ENCODE measurements at places on chromosomes 3 and 15.

DNA sequence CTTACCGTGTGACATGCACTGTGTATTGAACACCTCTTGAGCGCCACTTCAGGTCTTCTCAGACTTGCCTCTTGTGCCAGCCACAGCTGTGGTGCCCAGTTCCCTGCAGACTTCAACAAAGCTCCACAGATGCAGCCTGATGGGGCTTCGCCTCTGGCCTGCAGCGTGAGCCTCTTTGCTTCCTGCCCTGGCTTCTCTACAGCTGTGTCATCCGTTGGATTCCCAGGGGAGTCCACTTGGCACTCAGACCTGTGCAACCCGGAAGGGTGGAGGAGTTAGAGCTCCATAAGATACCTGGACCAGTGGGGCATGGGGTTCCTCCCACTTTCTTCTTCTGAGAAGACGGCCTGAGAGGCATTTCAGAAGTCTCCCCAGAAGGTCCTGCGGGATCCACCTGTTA, 57.7 kb upstream of the BNIP2 start:
- DNase-seq: no peak

- no peak for DNase-seq
These were observed 724.4 kb upstream of the ARRDC4 start for GRCh38 chr15:97236140-97236539.

DNA sequence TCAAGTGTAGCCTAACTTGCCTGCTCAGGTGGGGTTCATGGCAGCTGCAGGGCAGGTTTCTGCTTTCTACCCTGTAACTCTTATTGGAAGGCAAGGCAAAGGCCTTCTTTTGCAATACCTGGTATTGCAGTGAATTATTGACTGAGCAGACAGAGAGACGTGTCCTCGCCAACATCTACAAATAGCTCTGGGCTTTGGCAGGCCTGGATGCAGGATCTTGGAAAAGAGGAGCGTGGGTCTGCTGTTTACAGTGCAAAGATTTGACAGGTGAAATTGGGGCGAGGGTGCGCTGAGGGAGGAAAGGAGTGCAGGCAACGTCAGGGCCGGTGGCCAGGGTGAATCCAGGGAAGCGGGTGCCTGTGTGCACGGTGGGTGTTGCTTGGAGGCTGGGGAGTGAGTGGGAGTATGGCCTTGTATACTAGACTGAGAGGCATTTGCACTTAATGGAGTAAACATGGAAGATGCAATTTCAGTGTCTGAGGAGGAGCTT, 44.5 kb downstream of the ST6GAL1 start:
- no peak for DNase-seq

DNA sequence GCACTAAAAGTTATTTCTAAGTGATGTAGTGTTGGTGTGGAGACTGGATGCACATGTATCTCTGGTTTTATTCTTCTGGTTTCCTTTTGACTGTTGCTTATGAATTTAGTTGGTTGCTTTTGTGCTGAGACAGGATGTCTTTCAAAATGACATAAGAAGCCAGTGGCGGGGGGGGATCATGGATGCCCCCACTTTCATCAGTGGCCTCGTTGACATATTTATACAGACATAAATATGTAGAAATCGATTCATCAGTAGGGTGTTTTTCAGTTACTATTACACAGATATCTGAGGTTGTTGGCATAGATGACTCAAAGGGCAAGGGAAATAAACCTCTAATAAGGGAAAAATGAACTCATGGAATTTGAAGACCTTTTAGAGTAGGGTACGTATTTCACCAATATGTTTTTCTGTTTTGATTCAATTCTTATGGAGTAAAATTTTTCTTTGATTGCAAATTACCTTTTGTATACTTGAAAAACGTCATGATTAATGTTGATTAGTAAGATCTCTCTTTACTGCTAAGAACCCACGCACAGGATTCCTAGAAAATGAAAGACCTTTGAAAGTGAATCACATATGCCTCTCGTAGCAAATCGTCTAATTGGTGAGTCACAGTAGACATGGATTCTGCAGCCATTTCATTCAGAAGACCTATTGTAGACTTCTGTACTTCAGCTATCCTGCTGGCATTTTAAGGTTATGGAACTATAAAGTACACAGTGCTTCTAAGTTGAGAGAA, 97.4 kb upstream of the RBMS3 start:
- DNase-seq: no peak

DNA sequence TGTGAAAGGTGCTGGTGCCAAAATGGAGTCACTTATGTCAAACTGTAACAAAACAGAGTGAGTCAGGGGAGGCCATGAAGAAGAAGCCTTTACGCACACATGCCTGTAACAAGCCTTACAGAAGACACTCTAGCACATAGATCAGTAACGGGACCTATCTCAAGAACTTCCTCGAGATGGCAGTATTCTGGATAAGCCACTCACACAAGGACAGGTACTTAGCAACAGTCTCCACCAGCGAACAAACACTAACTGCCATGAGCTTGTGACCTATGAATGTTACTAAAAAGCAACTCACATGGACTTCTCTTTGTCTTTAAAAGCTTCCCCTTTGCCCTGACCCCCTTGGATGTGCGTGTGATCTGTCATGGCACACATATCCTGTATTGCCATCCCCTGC, 235.1 kb downstream of the CD47 start:
- no peak for DNase-seq

GRCh38 chr15:31245135-31245689, 81.4 kb upstream of the KLF13 start:
- no peak for DNase-seq

DNA sequence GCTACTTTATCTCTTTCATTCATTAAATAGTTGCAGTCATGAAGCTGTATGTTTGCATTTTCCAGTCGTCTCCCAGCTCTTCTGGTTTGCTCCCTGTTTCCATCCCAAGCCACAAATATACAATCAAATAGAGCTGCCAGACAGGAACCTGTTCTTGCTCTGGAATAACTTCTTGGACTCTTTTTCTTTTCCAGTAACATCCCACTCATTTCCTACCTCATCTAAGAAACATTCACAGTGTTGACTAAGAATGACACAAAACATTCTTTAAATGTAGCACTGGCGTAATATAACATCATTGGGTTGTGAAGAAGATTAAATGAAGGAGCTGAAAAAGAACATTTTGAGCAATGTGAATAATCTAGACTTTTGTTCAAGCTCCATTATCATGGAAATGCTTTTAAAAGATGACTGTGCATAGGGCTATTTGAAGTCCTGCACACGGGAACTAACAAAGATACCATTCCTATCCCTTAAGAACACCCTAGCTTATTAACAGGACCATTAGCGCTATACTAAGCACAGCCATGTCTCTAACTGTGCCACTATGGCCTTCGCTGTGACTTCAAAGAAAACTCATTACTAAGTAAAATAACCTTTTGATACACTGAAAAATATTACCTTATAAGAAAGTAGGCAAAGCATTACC, 574.0 kb downstream of the NAALADL2 start:
- DNase-seq: no peak

DNA sequence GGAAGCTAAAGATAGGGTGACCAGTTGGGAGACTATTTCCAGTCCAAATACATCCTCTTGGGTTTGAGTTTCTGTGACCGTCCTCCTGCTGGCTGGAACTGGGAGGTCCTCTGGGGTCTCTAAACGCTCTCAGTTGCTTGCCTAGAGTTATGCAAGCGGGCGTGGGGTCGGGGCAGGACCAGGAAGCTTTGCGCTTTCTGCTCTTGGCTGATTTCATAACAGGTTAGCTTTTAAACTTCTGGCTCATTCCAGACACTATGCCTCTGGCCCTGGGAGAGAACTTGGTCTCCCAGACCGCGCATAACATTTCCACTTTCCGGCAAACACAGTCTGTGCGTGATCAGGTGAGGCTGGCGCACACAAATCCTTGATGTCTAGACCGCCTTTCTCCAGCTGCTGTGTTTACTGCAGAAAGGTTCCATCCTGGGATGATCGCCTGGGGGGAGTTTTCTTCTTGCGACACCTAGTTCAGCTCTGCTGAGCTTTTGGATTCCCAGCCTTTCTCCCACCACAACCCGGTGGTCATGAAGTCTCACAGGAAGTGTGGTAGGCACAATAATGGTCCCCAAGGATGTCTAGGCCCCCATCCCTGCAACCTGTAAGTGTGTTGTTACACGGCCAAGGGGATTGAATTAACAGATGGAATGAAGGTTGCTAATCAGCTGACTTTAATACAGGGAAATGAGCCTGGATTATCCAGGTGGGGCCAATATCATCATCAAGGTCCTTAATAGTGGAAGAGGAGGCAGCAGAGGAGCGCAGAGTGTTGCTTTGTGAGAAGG, 23.6 kb upstream of the CGNL1 start:
- DNase-seq: no peak

DNA sequence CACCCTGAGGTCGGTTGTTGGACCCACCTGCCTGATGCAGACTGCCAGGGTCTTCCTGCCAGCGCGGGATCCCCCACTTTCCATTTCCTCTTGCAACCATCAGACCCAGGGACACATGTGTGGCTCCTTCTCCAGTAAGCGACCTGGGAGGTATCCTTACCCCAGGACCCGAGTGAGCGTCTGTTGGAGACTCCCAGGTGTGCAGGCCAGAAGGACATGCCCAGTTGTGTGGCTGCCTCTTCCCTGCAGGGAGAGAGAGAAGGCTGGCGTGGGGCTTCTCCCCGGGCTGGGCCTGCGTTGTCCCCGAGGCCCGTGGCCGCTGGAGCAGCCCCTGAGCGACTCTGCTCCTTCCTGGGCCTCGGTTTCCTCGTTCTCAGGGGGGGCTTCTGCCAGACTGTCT, 56.8 kb downstream of the APBA2 start:
- DNase-seq: no peak

- no peak for DNase-seq
These were observed 17.1 kb downstream of the KLF15 start for GRCh38 chr3:126340081-126340511.

DNA sequence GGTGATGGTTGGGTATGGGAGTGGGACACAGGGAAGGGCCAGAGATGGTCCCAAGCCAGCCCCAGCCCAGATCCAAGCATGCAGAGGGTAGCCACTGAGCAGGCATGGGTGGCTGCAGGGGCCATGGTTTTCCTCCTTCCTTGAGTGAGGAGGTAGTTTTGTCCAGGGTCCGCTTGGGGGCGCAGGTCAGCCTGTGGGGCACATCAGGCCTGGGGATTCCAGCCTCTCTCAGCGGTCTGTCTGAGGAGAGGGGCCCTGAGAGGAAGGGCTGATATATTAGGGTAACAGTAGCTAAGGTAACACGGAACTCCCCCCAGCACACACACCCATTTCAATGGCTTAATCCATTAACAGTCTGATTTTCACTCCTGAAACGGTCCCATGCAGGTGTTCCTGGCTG, 22.7 kb upstream of the LCTL start:
- DNase-seq: no peak

GRCh38 chr3:195612075-195612800, 28.5 kb upstream of the APOD start:
- no peak for DNase-seq

- DNase-seq: no peak
These were observed 450.1 kb upstream of the CFAP20DC start for GRCh38 chr3:59499954-59500353.

- no peak for DNase-seq
These were observed 44.8 kb downstream of the TMEM40 start for GRCh38 chr3:12714278-12714677.
